ENCODE measurements at places on chromosomes 11 and 22.

DNA sequence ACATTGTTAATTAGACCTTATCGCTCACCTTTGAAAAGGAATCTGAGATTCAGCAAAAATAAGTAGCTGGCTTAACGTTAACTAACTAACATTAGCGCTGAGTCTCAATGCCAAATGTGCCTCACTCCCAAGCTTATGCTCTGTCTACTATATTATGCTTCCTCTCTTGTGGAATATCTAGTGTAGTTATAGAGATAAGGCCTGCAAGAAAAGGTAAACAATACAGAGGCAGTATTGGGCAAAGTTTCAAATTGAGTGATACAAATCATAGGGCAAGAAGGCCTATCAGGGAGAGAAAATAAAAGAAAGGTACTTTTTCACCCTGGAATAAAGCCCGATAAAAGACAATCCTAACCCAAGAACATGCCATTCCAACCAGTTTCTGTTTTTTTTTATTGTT, 61.6 kb upstream of the SLC17A6 start:
- no peak for DNase-seq

- no peak for DNase-seq
Measured at GRCh38 chr22:42263944-42264343, 6.5 kb downstream of the TCF20 start.

GRCh38 chr11:14318581-14318981, 40.4 kb downstream of the RRAS2 start:
- no peak for DNase-seq

- DNase-seq = no peak
Measured at GRCh38 chr11:59818572-59818971, 8.0 kb upstream of the MRPL16 start.

DNA sequence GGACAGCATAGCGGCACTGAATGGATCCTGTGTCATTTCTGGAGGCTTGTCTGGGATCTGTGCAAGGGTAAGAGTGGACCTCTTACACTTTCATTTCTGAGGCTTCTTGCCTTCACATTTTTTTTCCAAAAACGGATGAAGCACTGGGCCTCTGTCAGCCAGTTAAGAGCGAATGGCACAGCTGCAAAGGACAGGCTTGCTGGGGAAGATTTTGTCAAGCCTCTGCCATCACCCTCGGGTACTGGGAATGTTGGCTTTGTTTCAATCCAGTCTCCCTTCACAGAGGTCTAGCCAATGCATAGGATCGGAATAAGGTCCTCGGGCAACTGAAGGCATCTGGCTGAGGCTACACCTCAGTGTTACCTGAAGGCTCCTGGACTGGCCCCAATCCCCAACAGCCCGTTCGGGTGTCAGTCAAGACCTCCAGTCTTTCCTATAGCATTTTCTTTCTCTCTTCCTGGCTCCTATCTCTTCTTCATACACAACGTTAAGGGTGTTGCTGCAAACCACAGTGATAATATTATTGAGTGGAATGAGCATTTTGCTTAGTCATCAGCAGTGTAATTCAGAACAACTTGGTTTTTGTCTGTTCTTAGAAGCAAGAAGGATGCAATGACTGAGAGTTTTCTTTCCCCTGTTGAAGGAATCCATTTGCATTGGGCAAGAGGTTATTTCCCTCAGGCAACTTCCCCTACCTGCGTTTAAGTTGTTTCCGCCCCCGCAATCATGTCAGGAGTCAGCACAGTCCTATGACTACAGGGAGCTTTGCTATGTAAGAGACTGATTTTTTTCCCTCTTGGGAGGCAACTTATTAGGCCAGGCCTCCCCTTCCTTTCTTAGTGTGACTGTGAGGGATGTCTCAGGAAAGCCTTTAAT, 22.8 kb downstream of the NPAT start:
- DNase-seq = no peak

DNA sequence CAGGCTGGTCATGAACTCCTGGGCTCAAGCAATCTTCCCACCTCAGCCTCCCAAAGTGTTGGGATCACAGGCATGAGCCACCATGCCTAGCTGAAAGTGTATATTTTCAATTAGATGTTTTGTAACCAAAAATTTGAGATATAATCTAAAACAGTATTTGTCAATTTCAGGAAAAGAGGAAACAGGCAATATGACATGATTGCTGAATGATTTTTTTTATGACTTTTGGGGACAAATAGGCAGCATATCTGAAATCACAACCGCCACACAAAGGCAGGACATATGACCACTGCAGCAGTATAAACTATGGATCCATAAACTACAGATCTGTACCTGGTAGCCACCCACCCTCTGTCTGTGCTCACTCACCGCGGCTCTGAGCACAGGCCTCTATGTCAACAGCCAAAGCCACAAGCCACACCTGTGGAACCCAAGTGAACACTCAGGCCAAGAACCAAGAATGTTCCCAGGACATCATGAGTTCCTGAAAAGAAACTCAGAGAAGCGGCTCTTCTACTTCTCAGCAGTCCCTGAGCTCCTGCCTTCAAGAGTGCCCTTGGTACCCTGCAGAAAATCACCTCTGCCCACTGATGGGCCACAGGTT, 22.5 kb downstream of the PISD start:
- no peak for DNase-seq

- DNase-seq = peak; percentile 15
Measured at GRCh38 chr22:31490496-31490925, 869 bp upstream of the EIF4ENIF1 start.

DNA sequence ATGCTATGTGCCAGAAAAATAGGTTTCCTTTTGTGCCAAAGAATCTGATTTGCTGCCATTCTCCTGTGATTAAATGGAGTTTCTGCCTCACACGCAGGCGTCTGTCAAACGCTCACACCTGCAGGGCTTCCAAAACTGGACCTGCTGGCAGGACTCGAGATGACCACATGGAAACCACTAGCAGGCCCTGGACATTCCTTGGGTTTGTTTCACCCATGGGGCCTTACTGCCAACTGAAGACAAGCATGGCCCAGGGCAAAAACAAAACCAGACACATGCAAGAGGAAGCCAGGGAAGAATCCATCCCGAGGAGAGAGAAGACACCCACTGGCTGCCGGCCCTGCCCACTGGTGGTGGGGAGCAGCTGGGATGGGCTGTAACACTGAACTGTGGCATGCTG, 55.9 kb upstream of the MN1 start:
- no peak for DNase-seq

DNA sequence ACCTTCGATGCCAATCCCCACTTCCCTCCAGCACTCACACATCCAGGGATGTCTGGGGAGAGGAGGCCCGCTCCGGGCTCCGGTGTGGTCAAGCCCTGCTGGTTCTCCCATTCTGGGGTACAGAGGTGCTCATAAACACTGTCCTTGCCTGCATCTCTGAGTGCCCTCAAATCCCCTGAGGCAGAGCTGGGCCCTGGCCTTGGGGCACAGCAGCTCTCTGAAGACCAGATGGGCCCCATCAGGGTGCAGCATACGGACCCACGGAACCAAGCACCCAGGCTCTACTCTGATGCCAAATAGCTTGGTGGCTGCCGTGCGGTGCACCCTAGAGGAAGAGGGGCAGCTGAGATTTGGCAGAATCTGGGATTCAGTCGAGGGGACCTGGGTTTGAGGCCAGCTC, 35.7 kb upstream of the NNMT start:
- no peak for DNase-seq

DNA sequence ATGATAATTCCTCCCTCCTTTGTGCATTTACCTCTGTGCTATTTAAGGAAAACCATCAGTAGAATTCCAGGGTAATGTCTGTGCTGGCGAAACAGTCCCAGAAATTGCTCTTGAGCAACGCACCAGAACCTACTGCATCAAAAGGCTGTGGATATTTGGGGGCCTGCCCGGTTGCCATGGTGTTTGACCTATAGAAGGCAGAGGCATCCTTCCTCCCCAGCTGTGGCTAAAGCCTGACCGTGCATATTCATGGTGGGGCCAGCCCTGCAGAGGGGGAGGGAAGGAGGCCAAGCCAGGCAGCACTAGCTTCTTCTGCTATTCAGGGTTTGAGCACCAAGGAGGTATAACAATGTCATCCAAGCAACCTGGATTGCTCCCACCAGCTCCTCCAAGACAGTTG, 215.0 kb upstream of the E2F8 start:
- no peak for DNase-seq

- DNase-seq = no peak
Measured at GRCh38 chr11:123386796-123387510, 43.1 kb upstream of the GRAMD1B start.

DNA sequence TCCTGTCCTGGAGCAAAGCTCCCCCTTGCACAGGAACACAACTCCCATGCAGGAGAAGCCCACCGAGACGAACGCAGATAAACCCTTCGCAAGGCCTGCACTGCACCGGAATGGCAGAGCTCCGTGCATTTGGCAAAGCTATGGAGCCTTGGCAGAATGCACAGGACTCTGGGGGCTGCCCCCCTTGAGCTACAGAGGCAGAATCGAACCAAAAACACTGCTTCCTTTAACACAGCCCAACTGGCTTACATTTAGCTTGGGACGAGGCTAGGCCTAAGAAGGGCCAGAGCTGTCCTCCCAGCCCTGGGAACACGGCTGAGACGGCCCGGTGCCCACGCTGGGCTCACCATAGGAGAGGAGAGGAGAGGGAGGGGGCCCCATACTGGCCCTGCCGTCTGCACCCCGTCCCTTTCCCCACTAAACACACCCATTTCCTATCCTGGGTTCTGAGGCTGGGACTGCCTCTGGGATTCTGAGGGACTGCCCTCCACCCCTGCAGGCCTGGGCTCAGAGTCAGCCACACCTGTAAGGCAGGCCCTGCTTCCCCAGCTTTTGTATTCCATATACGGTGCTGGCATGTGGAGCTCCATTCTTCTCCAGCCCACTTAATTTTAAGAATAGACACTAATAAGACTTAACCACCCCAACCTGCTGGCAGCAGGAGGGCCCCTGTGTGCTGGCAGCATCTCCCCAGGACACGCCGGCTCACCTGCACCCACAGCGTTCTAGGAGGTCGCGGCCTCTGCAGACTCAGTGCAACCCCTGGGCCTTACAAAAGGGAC, 32.9 kb downstream of the PPM1F start:
- no peak for DNase-seq

DNA sequence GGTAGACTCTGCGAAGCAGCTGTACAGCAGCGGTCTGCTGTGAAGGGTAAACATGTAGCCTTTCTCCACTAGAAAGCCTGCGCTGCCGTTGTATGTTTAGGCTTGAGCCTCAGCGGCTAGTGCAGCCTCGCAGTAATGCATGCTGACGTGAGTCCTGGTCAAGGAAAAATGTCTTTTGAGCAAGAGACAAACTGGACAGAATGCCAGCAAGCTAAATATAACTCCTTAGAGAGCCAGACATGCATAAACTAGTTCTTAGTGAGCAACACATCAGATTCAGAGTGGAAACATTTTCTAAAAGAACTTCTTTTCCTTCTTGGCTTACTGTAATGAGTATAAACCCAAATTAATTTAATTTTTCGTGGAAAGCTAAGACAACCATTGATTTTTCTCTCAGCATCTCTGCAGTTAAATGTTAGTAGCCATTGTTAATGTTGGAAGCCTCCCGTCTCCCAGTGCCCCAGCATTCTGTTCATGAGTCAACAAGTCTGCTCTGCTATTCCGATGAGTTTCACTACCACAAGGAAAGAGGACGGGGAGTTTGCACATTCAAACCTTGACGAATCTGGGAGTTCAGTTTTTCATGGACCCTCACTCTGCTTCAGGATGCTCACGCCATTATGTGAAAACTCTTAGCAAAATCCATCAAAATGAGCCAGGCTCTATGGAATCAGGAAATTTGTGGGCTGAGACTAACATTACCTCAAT, 51.4 kb downstream of the JAM3 start:
- DNase-seq = no peak

GRCh38 chr11:10091314-10092045, 202.5 kb downstream of the SBF2 start:
- no peak for DNase-seq

GRCh38 chr11:105111145-105111944, 28.2 kb downstream of the CARD18 start:
- DNase-seq = no peak

DNA sequence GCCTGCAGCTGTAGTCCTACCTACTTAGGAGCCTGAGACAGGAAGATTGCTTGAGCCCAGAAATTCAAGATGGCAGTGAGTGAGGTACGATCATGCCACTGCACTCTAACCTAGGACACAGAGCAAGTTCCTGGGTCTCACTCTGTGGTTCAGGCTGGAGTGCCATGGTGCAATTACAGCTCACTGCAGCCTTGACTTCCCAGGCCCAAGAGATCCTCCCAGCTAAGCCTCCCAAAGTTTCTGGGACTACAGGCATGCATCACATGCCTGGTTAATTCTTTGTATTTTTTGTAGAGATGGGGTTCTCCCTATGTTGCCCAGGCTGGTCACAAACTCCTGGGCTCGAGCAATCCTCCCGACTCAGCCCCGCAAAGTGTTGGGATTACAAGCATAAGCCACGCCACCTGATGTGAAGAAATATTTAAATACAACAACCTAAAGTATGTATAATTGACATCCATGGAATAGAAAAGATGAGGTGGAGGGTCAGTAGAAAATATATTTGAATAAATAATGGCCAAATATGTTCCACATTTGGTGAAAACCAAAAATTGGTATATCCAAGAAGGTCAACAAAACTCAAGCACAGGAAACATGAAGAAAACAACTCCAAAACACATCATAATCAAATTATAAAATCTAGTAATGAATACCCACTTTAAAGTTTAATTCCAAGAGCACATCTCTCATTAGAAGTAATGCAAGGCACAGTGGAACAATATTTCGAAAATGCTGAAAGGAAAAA, 47.9 kb upstream of the IGLL5 start:
- no peak for DNase-seq

DNA sequence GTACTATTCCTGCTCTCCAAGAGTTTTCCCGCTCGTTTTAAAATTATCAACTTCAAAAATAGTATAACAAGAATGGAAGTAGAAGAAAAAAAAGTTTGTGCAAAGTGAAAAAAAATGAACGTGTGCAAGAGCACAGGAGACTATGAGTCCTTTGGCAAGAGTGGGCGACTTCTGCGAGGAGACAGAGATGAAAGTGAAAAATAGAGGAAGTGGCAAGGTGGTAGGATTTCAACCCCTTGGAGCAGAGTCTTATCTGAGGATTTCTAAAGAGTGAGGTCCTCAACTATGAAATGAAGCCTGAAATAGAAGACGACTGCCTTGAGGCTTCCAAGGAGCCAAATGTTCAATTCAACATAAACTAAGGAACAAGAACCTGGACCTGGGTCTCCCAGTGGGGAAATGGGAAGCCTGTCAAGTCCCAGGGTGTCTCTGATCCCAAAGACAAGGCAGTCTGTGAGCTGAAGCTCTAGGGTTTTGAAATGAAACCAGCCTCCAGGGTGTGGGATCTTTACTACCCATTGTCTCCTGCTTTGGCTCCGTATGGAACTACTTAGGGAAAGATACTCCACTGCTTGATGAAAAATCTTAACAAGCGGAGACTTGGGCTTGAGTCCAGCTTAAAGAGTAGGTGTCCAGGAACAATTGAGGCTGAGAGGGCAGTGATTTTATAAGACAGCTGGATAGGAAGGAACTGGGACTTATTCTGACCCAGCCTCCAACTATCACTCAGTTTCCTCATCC, 4.8 kb downstream of the P4HA3 start:
- DNase-seq = no peak
